CD8-positive, alpha-beta memory T cell (primary cell): ENCODE measurements at places on chromosomes 5 and 9. TPM values are rescaled to one million over a fixed set of nuclear protein-coding genes. Genes with fewer than 3 reads are reported as not detected.

DNA sequence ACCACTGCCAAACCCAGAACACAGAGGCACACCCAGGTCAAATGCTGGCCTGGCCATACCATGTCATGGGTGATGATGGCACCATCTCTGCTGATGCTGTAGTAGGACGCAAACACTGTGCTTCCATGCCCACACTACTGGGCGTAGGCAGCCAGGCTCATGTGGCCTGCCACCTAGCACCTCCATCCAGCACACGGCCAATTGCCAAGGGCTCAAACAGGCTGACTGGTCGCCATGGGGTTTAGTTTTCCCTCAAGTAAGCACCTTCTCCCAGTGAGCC is 39.4 kb downstream of the BICD2 start:
- DNase-seq, result no peak

The PHF19 gene
- 206 TPM for total RNA-seq

GRCh38 chr5:96661855-96662724 is at the start of gene CAST:
Gene CAST (plus strand): TSS chr5:96662376. CDS start chr5:96662423, 47 bp downstream.
- peak; percentile 74 for DNase-seq

The FBXW11 gene
- total RNA-seq, result 46.9 TPM

DNA sequence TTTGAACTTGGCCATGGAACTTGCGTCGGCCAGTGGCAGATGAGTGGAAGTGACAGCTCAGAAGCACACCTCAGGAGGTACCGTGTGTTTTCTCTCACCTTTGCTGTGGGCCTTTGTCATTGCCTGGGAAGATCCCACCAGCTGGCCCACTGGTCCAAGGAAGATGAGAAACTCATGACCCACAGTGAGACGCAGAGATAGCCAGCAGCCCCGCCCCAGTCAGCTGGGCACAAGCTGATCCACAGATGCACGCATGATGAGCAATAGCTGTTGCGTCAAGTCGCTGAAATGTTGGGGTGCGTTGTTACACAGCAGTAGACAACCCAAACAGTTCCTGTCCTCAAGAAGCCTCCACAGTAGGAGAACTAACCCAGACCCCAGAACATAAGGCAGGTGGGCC is 30.8 kb upstream of the UNC5A start:
- DNase-seq, result no peak

- DNase-seq, result no peak
Observed at GRCh38 chr5:122311961-122312590, at the start of gene SNCAIP. Gene SNCAIP (plus strand): TSS chr5:122312237. CDS start chr5:122391135, 78,898 bp downstream.

DNA sequence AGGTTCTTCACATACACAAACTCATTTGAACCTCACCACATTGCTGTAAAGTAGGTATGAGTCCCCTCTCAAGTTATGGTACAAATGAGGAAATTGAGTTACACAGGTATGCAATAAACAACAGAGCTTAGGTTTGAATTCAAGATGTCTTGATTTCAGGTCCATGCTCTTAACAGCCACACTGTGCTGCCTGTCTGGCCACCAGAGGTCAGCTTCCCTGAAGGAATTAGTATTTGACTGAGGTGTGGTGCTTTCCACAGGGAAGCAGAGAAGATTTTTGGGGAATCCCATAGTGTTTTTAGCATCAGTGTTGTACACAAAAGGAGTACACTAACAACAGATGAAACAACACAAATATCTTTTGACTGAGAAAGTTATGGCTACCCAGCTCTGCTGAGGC is 94.4 kb upstream of the ITGA1 start:
- DNase-seq, result peak; percentile 13

DNA sequence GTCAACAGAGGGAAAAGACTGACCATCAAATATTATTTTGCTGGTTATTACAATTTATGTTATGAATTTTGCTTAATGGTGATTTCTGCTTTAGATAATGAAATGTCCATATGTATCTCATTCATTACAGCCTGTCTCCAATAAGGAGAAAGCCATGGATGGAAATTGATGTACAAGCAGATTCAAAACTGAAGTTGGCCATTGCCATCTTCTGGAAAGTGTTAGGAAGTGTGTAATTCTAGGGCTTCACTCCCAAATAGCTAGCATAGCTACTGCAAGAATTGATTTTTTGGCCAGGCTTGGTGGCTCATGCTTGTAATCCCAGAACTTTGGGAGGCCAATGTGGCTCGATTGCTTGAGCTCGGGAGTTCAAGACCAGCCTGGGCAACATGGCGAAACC is 45.8 kb downstream of the DYNC2I2 start:
- no peak for DNase-seq

- DNase-seq, result no peak
Observed at GRCh38 chr9:95102001-95102433, 215.5 kb downstream of the FANCC start.

DNA sequence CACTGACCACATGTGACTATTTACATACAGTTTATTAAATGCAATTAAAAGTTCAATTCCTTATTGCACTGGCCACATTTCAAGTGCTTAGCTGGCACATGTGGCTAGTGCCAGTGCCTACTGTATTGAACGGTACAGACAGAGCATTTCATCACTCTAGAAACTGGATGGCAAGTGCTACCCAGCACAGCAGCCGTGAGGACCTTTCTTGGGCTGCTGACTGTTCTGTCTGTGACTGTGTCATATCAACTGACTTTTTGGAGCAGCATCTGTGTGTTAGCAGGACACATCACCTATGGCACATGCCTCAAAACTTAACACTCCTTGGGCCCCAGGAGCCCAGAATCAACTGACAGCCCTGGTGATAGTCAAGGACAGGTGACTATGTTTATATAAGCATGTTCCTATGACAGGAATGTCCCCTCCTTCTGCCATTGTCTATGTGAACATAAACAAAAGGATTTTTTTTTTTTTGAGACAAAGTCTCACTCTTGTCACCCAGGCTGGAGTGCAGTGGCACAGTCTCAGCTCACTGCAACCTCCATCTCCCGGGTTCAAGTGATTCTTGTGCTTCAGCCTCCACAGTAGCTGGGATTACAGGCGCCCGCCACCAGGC is 8.9 kb downstream of the IRF1 start:
- DNase-seq, result peak; percentile 24
